NCI-H446 (cell line): ENCODE measurements at places on chromosomes 13 and 19.
A peak's percentile ranks its signal among the peaks of the same experiment; 100 is the strongest.

- DNase-seq = no peak
Observed at GRCh38 chr19:54207983-54208783, 7.5 kb downstream of the RPS9 start.

DNA sequence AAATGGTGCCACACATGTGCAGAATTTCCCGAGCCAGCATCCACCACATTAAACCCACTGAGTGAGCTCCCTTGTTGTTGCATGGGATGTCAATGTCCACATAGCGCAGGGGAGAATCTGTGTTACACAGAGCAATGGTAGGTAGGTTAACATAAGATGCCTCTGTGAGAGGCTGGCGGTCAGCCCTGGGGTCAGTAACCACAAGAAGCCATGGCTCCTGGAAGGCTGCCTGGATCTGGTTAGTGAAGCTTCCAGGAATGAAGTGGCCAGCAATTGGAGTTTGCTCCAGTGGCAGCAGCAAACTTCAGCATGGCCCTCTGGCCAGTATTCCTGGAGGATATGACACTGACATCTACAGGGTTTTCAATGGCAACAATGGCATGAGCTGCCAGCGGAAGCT lies 37.0 kb upstream of the PCDH9 start:
- DNase-seq = no peak

DNA sequence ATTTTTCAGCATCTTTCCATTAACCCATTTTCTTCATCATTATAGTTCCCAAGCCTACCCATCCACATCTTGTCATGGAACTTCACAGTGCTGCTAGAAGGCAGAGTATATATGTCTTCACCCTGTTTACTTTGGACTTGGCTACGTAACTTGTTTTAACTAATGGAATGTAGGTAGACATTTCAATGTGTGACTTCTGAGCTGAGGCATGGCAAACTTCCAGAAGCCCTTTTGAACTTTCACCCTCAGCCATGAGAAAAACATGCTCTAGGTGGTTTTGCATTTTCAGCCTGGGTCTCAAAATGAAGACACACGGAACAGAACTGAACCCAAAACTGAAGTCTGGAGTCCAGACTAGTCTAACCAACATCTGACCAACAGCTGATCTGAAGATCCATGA lies 3.2 kb downstream of the TEX30 start:
- DNase-seq = no peak

- DNase-seq = no peak
Observed at GRCh38 chr13:106858903-106859532, 291.1 kb upstream of the ARGLU1 start.

GRCh38 chr13:104321756-104322155 lies 1255.5 kb upstream of the SLC10A2 start:
- no peak for DNase-seq

GRCh38 chr13:23980160-23980551 lies 82.9 kb upstream of the C1QTNF9B start:
- DNase-seq = no peak

- no peak for DNase-seq
Observed at GRCh38 chr19:48963371-48964204, 1.5 kb upstream of the FTL start.

- DNase-seq = no peak
Observed at GRCh38 chr19:6963244-6963852, 57.9 kb downstream of the MBD3L2B start.

GRCh38 chr13:97327086-97327485 lies 105.0 kb downstream of the MBNL2 start:
- DNase-seq = no peak

GRCh38 chr13:113260996-113261395 lies 36.0 kb upstream of the LAMP1 start:
- DNase-seq = no peak

DNA sequence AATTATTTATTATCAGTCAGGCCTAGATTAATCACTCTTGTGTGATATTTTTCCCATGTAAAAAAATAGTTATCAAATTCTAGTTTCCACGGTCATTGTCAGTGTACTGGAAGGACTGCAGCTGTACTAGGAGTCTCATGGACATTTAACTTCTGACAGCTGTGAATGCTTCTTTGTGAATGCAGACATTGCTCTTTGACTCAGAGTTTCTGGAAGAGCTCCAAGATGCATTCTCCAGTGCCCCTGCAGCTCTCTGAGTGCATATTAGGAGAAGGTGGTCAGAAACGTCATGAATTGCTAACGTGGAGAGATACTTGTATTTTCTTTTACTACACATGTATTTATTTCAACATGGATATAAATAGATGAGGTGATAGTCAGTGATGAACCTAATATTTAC lies 9.7 kb upstream of the SLITRK5 start:
- no peak for DNase-seq

DNA sequence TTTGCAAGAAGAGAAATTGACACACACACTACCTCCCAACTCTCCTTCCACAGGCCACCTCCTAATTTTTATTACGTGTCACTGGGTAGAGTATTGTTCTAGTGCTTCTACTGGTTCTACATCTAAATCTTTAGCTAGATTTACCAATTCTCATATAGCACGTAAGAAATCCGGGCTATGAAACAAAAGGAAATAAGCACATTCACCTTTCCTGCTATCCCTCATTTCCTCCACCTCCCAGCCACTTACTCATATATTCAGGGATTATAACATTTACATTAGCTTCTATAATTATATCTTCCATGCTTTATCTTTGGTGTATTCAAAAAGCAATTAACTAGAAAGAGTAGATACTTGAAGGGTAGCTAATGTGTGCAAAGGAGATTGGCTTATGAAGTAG lies 39.7 kb downstream of the USP12 start:
- DNase-seq = no peak

DNA sequence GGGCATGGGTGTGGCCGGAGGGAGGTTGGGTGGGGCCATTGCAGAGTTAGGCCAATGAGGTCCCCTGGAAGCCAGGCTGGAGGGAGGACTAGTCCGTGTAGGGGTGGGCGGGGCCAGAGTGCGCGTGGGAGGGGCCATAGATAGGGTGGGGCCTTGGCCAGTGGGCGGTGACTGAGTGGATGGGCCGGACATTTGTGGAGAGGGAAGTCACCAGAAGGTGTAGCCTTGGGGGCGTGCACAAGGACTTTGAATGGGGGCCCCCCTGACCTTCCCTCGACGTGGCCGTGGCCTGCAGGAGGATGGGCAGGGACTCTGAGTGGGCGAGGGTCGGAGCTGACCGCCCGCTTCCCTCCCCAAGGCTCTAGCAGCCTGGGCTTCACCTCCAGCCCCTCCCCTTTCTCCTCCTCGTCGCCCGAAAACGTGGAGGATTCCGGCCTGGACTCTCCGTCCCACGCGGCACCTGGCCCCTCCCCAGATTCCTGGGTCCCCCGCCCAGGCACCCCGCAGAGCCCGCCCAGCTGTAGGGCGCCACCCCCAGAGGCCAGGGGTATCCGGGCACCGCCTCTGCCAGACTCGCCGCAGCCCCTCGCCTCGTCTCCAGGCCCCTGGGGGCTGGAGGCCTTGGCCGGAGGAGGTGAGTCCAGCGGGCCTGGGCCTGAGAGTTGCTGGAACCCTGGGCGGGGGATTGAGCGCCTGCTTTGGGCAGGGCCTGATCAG lies 16.5 kb upstream of the B3GNT3 start:
- DNase-seq = no peak

DNA sequence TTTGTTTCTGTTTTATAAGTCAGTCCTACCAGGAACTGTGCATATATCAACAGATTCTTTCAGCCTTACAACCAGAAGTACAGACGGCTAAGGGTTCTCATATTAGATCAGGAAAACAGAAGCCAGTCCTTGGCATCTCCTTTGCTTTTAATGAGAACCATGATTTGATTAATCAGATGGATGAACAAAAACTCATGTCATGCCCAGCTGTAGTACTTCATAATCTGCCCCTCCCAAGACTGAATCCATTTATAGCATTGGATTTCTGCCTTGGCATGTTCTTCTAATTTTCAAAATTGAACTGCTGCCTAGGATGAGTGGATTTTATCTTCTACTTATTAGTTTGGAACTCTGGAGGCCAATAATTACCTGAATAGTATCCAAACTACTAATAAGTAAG lies 617.2 kb downstream of the SLITRK5 start:
- DNase-seq = peak; percentile 68
